HepG2 (cell line): ENCODE measurements at places on chromosomes 3 and 15. TPM values are rescaled to one million over a fixed set of nuclear protein-coding genes. Genes with fewer than 3 reads are reported as not detected.

DNA sequence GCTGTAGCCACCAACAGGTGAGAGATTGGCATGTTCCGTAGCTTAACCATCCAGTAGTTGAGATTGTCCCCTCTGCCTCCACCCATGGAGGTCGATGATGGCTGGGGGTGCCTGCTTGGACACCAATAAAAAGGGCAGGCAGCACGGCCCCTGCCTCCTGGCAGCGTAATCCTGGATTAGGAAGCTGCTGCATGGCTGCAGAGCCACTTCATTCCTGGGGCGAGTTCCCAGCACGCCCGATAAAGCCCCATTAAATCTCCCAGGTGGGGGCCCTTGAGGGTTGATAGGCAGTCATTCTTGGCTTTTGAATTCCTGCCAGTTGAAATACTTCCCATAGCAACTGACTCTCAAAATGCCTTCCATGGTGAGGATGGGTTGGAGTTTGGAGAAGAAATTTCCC lies 67.8 kb downstream of the PLXNA1 start:
- no peak for DNase-seq

GRCh38 chr3:41653571-41654239 lies 308.2 kb downstream of the ULK4 start:
- no peak for DNase-seq

DNA sequence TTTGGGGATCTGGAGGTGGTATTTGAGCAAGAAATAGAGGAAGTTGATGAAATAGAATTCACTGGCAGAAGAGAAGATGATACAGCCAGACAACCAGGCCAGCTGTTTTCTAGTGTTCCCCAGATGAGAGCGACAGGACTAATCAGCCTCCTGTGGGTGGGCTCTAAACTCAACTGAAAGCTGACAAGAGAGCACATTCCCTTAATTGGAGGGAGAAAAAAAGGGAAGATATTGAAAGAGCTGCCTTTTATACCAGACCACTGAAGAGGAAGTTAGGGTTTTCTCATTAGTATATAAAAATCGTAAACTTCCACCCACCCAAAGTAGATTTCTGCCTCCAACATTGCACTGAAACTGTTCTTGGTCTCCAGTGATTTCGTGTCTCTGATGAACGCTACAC lies 6.5 kb upstream of the TM4SF19 start:
- DNase-seq, result no peak

GRCh38 chr3:36777424-36778218 lies 13.3 kb upstream of the DCLK3 start:
- no peak for DNase-seq

- peak; percentile 18 for DNase-seq
Measured at GRCh38 chr3:107271787-107272387, 105.4 kb upstream of the CCDC54 start.

Gene GPR62
- not detected in 2 replicates for total RNA-seq
